ENCODE measurements at places on chromosomes 2 and 18.
A peak's percentile ranks its signal among the peaks of the same experiment; 100 is the strongest.

DNA sequence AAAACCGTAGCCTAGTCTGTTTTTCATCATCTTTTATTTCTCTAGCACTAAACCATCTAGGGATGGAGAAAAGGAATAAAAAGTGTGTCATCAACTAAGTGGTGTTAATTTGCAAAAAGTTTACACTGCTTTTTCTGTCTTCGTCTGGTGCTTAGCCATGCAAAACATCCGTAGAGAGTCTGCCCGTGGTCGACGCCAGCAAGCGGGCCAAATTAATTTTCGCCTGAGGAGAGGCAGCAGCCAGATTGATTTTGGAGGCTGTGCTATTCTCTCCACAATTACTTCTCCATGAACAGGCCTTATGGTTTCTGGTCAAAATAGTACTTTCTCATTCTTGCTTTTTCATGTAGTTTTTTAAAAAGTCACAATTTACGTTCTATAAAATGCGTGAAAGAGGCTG is 46.3 kb downstream of the TNFRSF11A start:
- no peak for DNase-seq

DNA sequence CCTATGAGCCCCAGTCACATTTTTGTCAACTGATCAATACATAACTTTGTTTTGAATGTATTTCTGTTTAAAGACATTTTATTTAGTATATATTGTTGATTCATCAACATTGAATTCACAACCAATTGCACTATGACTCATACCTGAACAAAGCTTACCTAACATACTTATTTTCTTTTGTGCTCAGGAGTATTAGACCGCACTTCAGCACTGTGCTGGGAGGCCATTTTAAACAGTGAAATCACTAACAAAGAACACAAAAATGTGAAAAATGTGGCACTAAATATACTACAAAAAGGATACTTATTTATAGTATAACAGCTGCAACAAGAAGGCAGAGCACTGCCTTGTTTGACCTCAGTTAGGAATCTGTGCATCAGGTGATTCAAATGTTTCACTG is 12.4 kb upstream of the IFIH1 start:
- DNase-seq = no peak

DNA sequence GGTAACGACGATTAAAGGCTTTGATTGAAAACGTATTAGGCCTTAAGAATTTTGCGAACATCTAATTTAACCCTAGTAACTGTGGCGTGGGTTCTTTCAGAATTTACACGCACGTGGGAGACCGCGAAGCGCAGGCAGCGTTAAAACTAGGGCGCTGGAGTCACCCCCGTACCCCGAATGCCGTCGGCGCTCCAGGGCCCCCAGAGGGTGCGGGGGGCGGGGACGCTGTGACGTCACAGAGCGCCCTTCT is 673 bp upstream of the SMCHD1 start:
- DNase-seq = no peak

- no peak for DNase-seq
Observed at GRCh38 chr2:147386284-147386683, 458.5 kb upstream of the ACVR2A start.

DNA sequence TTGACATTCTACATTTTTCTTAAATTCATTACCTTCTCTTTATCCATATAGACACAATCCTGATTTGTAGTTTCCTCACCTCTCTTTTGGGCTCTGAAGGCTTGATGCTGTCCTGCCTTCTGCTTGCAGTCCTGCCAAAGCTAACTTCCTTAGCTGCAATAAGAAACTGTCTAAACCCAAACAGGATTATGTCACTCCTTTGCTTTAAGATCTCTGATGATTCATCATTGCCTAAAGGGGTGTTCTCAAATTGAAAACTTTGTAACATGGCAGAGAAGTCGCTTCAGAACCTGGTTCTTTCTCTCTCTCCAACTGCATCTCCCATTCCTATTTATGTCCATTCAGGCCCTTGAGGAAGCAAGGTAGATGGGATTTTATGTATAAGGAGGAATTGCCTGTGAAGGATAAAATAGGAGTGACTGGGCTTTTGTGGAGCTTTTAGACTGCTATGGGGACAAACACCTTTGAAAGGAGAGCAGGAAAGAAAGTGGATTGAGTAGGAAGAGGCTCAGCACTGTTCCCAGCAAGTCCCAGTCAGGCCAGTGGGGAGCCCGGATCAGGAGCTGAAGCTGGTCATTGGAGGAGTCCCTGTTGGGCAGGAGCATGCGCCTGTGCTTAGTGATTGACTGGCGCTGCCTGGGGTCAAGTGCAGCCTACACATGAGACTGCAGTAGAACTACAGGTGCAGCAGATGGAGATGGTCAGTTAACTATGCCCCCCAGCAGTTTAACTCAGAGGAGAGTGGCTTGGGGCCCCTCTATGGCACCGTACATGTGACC is 390.6 kb downstream of the CTNNA2 start:
- peak; percentile 3 for DNase-seq

GRCh38 chr2:218259099-218259961 is 1.5 kb upstream of the GPBAR1 start:
- DNase-seq = no peak

All from MG63 (cell line).